Central memory CD4-positive, alpha-beta T cell (primary cell): ENCODE measurements at places on chromosomes 13 and 19.

- DNase-seq = peak; percentile 71
Observed at GRCh38 chr19:54231077-54231931, 8.5 kb upstream of the LILRB3 start.

- DNase-seq = no peak
Observed at GRCh38 chr13:37636701-37637100, 38.1 kb upstream of the POSTN start.

GRCh38 chr13:114038211-114038613 is 64.3 kb upstream of the C13orf46 start:
- no peak for DNase-seq

DNA sequence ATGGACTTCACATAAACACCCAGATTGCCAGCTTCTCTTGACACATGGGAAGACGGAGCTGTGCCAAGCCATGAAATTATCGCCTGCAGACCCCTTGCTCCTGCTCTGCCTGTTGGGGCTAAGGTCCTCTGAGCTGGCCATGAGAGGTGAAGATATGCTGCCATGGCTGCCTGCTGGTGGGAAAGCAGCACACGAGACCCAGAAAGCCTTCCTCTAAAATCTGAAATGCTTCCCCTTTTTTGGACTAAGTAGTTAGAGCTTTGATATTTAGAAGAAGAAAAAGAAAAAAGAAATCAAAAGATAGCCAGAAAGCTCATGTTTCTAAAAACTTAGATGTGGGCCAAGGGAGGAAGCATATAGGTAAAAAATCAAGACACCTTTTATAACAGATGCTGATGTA is 11.2 kb downstream of the WDFY2 start:
- DNase-seq = no peak

GRCh38 chr13:42807241-42807640 is 25.9 kb downstream of the FAM216B start:
- DNase-seq = no peak

DNA sequence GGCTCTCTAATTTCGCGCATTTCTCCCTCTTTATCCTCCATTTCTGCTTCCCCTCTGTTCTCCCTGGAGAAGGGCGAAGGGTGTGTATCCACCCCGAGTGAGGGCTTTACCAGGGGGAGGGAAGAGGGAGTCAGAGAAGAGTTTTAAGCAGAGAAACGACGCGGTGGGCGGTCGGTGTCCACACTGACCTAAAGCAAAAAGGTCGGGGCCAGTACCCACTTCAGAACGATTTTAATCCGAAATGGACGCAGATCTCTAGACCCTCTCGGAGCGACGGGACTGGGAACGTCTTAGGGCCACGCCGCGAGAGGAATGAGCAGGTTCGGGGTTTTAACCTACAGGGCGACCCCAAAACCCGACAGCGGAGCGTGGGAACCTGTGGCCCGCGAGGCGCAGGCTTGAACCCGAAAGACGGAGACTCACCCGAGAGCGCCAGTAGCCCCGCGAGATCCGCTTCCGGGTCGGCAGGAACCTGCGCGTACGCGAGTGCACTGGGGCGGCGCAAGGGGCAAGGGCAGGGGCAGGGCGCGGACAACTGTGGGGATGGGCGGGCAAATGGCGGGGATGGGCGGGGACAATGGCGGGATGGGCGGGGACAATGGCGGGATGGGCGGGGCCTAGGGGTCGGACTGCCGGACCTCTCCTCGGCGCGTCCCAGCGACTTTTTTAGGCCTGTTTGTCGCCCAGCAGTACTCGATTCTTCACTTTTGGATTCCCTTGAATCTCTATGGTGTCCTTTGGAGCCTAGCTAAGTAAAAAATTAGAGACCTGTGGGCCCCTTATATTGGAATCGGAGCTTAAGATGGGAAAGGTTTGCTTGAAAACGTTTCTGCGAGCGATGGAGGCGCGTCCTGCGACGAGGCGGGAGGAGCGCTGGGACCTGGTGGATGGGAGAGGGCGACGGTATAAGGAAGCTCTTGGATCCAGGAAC is at the start of gene ZNF677:
Gene ZNF677, minus strand, starts transcription at position 463 of the 931 bp plus-strand sequence. CDS start 3,323 bp downstream, outside the sequence.
- peak; percentile 74 for DNase-seq

GRCh38 chr13:31159306-31159705 is 2.4 kb downstream of the HSPH1 start:
- no peak for DNase-seq

GRCh38 chr19:40006273-40006691 is 9.4 kb downstream of the ZNF546 start:
- DNase-seq = no peak

DNA sequence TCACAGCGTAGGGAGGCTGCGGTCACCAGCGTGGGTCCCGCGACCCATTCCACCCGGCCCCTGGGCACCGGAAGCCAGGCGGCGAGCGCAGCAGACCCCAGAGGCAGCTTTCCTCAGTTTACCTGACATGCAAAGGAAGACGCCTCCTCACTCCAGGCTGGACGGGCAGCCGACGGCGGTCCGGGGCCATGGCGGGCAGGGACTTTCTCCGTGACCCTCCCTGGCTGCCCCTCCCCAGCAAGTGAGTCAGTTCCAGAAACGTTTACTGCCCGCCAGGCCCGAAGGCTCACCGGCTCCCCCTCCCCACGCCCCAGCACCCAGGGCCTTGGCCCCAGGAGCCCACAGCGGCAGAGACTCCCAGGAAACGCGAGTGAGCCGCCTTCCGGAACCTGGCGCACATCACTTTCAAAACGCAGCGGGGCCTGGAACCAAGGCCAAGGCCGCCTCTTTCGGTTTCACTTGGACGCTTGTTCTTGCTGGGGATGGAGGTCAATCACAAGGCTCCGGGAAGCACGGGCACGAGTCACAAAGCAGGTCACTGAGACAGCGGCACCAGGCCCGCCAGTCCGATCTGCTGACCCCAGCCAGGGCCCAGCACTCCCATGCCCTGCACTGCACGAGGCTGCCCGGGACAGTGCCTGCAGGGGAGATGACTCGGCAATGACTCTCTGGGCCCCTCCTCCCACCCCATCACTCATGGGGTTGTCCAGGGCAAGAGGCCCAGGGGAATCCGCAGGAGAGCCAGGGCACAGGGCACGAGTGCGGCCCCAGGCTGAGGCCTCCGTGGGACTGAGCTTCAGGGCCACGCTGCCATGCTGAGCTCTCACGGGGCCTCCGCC is 5.3 kb downstream of the SBNO2 start:
- no peak for DNase-seq
